DMS 273 treated with DMSO at 0.1 percent for 48 hours (cell line): ENCODE measurements at places on chromosomes 3 and 15.

DNA sequence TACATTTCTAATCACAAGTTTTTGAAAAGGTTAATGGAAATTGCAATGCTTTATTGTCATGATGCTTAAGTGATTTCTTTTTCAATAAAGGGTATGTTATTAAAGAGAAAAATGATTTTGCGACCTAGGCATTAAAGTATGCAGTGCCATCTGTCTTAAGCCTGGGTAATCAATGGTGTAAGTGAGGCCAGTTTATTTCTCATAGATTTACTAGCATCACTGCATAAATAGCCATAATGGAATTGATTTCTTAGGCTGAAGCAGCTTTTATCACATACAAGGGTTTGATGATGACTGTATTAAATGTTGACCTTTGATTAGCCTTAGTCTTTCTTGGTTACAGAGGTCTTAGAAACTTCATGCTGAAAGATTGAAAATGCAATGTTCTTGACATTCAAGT lies 347.4 kb downstream of the FEZF2 start:
- no peak for DNase-seq

DNA sequence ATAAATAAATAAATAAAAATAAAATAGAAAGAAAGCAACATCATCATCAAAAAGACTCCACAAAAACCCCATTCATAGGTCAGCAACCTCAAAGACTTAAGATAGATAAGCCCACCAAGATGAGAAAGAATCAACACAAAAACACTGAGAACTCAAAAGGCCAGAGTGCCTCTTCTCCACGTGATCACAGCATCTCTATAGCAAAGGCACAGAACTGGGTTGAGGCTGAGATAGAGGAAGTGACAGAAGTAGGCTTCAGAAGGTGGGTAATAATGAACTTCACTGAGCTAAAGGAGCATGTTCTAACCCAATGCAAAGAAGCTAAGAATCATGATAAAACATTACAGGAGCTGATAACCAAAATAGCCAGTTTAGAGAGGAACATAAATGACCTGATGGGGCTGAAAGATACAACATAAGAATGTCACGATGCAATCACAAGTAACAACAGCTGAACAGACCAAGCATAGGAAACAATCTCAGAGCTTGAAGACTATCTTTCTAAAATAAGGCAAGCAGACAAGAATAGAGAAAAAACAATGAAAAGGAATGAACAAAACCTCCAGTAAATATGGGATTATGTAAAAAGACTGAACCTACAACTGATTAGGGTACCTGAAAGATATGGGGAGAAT lies 26.4 kb downstream of the GNB5 start:
- no peak for DNase-seq

DNA sequence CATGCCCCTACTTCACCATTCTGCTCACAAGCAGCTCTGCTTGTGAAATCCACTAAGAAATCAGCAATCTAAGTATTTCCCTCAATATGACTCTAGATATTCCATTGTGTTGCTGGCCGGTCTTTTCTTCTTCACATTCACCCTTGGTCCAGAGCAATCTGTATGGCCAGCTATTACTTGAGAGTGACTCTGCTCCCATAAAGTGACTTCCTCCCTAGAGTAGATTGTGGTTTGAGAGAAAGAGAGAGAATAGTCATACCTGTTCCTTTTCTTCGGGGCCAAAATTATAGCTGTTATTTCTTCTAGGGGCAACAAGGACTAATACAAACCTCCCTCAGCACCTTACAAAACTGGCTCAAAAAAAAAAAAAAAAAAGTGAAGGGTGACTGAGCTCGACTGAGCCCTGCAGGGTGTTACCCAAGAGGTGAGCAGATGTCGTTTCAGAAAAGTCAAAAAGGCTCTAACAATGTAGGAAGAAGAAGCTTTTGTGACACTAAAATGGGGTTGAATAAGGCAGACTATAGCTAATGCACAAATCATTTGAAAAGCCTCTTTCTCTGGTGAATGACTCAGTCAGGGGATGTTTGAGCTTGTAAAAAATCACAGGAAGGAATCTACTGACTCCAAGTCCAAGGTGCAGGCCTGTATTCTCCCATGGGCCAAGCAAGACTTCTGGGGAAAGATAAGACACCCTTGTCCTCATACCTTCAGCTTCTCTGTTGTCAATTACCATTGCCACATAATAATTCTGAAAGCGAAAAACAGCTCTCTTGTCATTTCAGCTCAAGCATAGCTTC lies 161.0 kb upstream of the SLC24A5 start:
- DNase-seq: no peak

- DNase-seq: no peak
Observed at GRCh38 chr3:40206522-40206921, 103.0 kb upstream of the EIF1B start.

- DNase-seq: no peak
Observed at GRCh38 chr15:82044373-82045178, 1.2 kb downstream of the MEX3B start.

- DNase-seq: no peak
Observed at GRCh38 chr3:74491874-74492273, 122.6 kb downstream of the CNTN3 start.

- DNase-seq: no peak
Observed at GRCh38 chr3:175433026-175433674, 574.0 kb downstream of the NAALADL2 start.

DNA sequence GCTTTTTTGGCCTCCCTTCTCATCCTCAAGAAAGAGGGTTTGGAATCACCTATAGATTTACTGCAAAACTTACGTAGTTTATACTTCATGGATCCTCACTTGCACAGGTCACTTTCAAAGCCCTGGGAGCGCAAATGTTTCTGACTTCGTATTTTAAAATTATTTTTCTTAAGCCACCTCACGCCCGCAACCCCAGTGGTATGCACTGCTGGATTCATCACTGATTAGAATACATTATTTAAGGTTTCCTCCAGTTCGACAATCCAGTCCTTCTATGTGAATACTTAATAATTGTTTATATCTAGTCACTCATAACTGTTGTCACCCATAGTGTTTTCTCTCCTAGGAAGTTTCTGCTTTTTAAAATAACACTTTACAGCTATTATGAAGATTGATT lies 339.9 kb downstream of the CHL1 start:
- DNase-seq: no peak

- DNase-seq: no peak
Observed at GRCh38 chr15:69730281-69731080, 277.9 kb downstream of the RPLP1 start.

DNA sequence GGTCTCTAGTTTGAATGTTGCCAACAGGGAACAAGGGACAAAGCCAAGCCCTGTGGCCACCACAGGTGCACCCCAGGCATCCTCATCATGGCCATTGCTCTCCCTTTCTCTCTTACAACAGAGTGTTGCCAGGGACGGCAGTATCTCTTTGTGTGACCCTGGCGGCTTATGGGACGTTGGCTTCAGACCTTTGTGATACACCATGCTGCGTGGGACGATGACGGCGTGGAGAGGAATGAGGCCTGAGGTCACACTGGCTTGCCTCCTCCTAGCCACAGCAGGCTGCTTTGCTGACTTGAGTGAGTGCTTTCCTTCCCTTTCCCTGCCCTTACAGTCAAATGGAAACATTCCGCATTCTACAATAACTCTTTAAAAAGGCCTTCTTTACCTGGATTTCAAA lies 38.2 kb downstream of the BOC start:
- DNase-seq: no peak

GRCh38 chr3:53493595-53493962 lies 832 bp upstream of the CACNA1D start:
- no peak for DNase-seq

GRCh38 chr3:69724722-69725435 lies 14.4 kb upstream of the MITF start:
- DNase-seq: no peak

DNA sequence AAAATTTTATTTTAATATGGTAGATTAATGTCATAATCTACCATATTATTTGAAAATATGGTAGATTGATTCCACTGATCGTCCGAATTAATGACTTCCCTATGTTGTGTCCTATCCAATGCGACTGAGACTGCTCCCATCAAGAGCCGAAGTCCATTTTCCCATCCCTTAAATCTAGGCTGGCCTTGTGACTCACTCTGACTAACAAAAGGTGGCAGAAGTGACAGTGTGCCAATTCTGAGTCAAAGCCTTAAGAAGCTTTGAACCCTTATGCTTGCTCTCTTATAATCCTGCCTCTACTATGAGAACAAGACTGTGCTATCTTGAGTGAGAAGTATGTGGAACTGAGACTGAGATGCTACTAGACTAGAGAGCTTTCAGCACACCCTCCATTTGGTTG lies 387.2 kb downstream of the ROBO1 start:
- no peak for DNase-seq

DNA sequence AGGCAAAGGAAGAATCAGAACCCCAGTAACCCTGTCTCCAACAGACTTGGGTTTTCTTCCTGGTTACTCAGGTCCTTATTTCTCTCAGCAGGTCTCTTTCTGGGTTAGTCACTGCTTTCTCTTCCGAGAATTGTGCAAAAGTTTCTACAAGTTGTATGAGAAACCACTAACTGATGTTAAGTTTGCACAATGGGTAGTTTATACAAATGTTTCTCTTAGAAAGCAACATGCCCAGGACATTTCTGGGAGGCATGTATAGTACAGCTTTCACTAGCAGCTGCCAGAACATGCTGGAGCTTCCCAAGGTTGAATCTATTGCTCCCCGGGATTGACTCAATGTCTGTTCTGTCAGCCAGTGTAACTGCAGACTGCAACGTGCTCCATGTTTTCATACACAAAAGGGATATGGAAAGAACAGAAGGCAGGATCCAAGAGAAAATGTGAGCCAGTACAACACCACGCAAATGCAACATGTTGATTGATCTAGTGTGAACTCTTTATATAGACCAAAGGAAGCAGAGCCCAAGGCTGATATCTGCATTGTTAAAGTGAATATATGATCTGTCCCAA lies 887.8 kb downstream of the MCTP2 start:
- no peak for DNase-seq

- DNase-seq: no peak
Observed at GRCh38 chr15:67300266-67301025, 45.9 kb downstream of the IQCH start.

GRCh38 chr3:193546129-193546528 lies 8.6 kb downstream of the ATP13A4 start:
- no peak for DNase-seq

- no peak for DNase-seq
Observed at GRCh38 chr3:183743231-183743630, 45.6 kb downstream of the YEATS2 start.

GRCh38 chr3:80870476-80871041 lies 890.9 kb downstream of the GBE1 start:
- DNase-seq: no peak

GRCh38 chr15:99732124-99732750 lies 1.0 kb downstream of the LYSMD4 start:
- no peak for DNase-seq

DNA sequence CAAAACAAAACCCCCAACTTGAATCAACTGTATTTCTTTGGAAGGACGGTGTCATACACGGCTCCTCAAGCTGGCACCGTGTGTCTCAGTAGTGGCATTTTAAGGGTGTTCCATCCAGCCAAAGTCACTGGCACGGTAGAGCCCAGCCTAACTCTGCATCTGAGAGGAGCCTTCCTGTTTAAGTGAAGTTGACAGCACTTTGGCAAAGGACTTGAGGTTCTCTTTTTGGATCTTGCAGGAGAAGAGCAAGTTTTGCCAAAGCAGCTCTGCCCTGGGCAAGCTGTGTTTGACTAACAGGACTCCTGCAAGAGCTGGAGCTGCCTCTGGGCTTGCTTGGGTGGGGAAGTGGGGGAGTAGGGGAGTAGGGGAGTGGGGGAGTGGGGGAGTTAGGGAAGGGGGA lies 109.6 kb upstream of the FEZF2 start:
- DNase-seq: no peak

DNA sequence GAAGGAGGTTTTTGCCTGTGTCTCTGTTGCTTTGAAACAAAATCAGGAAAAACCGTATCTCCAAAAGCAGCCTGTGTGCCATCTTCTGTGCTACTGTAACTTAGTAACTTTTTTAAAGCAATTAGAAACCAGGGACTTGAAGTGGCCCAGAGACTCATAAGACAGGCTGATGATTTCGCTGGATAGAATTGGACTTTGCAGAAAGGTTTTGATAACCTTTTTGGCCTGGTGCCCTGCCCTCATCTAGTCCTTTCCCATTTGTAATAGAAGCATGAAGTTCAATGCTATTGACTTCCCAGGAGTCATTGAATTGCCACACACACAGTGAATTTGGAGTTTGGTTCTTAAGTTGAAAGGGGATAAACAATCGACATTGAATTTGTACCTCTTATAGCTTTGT lies 157.2 kb downstream of the PTPRG start:
- DNase-seq: no peak

DNA sequence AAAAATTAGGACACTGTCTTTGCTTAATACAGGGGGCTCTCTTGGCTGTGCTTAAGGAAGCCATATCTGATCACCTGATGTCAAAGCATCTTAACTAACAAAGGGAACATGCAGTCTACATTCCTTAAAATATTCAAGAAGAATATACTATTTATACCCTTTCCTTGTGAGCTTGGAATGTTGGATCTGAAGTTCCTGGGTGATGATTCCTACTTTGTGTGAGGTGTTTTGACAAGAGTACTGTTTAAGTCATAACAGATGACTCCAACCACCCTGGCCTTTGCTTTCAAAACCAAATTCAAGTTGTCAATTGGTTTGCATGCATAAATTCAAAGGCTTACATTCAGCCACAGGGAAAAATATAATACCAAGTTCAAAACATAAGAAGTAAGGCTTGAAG lies 862.7 kb upstream of the SEMA6D start:
- DNase-seq: no peak

DNA sequence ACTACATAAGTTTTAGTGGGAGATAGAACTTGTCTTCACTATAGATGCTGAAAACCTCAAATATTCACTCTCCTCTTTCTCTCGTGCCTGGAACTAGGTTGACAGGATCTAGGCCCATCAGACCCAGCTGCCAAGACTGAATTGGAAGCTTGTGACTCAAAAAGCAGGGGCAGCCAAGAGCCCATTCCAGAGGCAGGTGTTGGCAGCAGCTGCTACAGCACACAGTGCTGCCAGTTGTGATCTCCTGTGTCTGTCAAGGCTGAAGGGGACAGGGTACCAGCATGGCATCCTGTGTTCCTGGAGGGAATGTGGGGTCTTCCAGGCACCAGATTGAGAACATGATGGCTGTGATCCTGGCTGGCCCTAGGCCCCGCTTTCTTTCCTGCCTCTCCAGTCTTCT lies 92.5 kb upstream of the MB21D2 start:
- no peak for DNase-seq

GRCh38 chr3:126924458-126924857 lies 58.5 kb upstream of the PLXNA1 start:
- DNase-seq: no peak

- DNase-seq: no peak
Observed at GRCh38 chr3:184557348-184557950, 4.1 kb upstream of the EPHB3 start.

DNA sequence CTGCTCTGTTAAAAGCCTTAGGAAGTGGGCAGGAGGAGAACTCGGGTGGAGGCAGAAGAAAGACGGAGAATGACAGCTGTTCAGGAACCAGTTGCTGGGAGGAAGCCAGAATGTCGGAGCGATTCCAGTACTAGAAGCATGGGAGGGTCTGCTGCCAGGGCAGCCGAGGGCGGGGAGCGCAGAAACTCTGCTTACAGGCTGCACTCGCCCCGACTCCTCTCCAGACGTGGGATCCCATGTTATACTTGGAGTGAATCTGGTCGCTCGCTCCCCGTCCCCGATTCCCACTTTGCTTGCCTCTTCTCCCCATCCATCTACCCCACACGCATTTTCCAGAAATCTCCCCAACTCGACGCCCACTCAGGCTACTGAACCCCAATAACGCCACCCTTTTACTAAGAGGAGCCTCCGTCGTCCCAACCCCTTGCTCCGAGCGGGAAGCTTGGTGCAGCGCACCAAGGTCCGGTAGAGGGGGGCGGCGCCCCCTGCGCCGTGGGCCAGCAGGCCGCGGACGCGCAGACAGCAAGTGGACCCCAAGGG lies 665 bp downstream of the GATM start:
- DNase-seq: peak; percentile 74

GRCh38 chr3:160557571-160557970 lies 7.8 kb downstream of the KPNA4 start:
- no peak for DNase-seq
